ENCODE measurements at places on chromosomes 7 and 10.

DNA sequence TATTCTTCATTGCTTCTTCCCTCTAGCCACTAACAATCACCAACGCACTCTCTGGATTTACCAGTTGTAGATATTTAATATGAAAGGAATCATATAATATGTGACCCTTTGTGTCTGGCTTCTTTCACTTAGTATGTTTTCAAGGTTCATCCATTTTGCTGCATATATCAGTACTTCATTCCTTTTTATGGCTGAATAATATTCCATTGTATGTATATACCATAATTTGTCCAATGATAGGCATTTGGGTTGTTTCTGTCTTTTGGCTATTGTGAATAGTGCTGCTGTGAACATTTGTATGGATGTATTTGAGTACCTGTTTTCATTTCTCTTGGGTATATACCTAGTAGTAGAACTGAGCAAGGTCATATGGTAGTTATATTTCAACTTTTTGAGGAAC is 7.3 kb downstream of the AKAP9 start:
- no peak for DNase-seq

GRCh38 chr10:26550774-26551526 is 112.8 kb downstream of the APBB1IP start:
- DNase-seq: no peak

GRCh38 chr10:69014171-69014570 is 25.6 kb downstream of the KIFBP start:
- DNase-seq: no peak

DNA sequence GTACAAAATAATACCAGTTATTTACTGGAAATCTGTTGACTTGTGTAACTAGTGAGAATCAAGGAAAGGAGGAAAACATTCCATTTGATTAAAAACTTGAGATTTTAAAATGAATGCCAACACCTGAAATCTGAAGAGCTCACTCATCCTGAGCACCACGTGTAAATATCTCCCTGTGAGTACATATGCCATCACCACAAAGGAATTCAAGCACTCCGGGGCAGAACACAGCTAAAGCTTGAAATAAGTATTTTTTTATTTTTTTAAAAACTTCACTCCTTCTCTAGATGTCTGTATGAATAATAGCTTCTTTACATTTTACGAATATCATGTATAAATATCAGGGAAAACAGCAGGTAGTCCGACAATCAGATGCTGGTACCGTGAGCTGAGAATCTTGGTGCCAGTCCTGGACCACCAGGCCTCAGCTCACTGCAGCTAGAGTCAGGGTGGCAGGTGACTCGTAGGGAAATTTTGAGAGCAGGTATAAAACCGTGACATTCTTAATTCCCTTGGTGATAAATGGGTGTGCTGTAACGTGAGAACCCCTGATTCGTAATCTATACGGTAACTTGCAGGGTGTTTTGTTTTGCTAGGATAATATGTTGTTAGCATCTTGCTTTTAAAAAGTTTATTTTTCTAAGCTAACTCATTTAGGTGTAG is 12.7 kb downstream of the LMTK2 start:
- no peak for DNase-seq

GRCh38 chr7:29194594-29195427 is at the start of gene CHN2:
TSS of gene CHN2 (plus strand) at chr7:29194775.
- DNase-seq: peak; percentile 32

DNA sequence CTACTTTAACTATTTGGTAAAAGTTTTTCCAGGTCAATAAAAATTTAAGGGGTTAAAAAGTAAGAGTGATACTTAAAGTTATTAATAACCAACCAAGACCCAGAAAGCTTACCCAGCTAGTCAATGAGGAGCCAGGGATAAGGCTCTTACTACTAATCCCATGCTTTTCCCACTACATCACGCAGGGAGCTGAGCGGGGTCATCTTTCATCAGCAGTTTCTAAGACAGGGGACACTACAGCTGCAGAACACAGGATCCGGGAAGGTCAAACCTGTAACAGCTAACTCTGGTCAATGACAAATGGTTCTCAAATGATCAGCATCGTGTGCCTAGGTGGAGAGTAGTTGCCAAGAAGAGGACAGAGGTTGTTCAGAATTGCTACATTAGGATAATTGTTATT is 65.1 kb downstream of the RSU1 start:
- no peak for DNase-seq

DNA sequence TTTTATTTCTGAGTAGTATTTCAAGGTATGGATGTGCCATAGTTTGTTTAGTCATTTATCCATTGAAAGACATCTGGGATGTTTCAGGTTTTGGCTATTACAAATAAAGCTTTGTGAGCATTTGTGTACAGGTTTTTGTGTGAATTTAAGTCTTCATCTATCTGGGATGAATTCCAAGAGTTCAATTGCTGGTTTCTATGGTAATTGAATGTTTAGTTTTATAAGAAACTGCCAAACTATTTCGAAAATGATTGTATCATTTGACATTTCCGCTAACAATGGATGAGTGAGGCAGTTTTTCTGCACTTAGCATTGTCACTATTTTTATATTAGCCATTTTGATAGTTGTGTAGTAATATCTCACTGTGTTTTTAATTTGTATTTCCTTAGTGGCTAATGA is 99.4 kb downstream of the WDFY4 start:
- DNase-seq: no peak

GRCh38 chr7:23524473-23524872 is 7.3 kb downstream of the TRA2A start:
- no peak for DNase-seq

GRCh38 chr10:128386231-128386630 is 260.0 kb upstream of the MKI67 start:
- DNase-seq: no peak

GRCh38 chr10:9951481-9952257 is 1066.0 kb upstream of the CELF2 start:
- DNase-seq: no peak

- no peak for DNase-seq
These were observed 349 bp upstream of the GNG11 start for GRCh38 chr7:93921186-93921585.

DNA sequence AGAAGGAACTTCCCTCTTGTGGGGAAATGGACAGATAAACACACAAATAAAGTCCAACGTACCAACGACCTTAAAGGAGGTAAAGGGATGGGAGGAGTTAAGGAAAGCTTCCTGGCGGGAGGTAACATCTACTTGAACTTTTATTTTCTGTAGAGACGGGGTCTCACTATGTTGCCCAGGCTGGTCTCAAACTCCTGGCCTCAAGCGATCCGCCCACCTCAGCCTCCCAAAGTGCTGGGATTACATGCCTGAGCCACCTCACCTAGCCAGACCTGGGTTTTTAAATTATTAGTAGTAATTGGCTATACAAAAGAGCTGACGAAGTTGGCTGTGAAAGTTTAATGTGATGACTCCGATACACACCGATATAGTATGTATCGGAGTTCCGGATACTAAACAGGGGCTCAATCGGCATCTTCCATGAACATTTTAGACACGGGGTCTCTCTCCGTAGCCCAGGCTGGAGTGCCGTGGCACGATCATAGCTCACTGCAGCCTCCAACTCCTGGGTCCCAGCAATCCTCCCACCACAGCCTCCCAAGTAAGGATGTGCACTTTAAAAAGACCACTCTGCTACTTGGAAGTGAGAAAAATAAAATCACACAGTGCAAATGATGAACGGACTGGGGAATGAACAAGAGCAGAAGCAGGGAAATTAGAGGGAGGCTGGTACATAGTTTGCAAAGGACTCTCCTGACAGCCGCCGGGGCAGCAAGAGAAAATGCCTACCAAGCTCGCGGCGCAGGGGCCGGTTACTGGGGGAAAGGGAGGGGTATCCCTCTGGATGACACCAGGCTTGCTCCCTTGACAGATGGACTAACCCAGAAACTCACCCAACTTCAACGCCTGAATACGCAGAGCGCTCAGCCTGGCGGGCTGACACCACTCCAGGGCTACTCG is 1.0 kb downstream of the BCL7B start:
- no peak for DNase-seq

GRCh38 chr7:79244482-79244881 is 209.0 kb downstream of the MAGI2 start:
- DNase-seq: no peak

DNA sequence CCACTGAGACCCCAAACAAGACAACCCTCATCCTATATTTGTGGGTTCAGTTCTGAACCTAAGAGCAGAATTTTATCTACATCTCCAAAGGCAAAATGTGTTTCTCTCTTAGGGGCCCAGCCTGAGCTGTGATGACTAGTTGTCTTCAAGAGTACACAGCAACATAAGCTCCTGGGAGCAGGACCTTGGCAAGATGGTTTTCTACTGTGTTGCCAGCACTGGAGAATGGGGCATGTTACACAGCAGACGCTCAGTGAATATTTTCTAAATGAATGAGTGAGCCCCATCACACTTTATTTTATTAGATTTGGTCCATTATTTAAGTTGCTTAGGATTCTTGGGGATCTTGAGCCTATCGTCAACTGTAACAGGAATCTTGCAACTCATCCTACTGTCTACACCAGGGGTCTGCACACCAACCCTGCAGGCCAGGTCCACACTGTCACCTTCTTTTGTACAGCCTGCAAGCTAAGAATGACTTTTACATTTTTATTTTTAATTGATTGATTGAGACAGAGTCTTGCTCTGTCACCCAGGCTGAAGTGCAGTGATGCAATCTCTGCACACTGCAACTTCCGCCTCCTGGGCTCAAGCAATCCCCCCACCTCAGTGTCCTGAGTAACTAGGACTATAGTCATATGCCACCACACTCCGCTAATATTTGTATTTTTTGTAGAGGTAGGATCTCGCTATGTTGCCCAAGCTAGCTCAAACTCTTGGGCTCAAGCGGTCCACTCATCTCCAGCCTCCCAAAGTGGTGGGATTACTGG is 347.1 kb downstream of the FGFR2 start:
- DNase-seq: no peak

DNA sequence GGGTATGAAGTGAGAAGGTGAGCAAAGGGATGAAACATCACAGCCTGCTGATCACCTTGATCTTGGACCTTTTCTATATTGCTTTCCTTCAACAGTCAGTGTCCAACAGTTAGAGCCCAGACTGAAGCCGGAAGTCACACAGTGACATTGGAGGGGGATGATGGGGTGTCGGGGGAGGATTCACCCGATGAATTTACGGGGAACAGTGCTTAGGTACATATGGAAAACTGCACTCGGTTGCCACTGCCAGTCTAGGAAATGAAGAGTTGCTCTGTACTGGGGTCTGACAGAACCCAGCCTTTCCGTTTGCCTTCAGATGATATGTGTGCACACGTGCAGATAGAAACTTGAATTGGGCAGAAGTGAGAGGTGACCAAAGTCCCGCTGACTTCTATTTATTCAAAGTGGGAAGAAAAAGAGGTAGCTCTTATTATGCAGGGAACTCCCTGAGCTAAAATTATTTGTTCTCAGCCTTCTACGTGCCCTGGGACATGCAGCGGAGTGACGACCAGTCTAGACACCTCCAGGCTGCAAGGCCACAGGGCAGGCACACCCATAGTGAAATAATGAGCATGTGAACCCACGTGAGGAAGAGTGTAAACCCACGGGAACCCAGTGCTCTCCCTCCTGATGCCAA is 107.2 kb upstream of the INHBA start:
- DNase-seq: no peak

GRCh38 chr10:14552015-14552414 is 221.3 kb upstream of the FRMD4A start:
- no peak for DNase-seq

DNA sequence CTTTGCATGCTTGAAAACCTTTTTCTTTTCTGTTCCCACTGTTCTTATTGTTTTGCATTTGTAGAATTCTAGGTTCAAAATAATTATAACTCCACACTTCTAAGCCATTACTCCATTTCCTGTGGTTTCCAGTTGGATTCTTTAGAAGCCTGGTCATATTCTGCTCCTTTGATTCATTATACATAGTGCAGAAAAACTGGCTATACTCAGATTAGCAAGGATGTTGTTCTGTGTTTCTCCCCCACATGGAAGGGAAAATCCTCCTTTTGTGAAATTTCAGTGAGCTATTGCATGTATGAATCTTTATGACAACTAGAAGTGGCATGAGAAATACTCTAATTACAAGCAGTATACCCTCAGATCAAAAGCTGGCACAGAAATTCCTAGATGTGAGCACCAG is 79.5 kb downstream of the SLC13A1 start:
- DNase-seq: no peak

DNA sequence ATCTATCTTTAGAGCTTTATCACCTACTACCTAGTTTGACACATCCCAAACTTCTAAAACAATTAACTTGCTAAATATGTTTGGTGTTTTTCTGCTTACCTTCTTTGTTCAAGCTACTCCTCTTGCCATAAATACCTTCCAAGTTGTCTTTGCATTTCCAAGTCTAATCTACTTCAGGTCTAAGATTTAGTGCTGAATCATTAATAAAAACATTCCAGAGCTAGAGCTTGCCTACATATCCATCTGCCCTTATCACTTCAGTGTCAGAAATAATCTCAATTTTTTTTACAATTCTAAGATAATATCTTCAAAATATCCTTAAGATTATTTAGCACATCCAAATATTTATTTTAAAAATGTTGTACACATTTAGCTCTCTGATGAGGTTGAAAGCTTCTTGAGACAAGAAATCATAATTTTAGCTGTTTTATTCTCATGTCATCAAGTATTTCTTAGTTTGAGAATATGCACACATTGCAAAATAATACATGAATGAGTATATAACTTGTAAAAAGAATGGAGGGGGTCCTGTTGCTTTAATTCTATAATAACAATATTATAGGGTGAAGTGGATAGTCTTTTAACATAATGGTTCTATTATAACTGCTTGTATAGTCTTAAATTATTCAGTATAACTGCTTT is 466.3 kb downstream of the SEMA3D start:
- DNase-seq: no peak

DNA sequence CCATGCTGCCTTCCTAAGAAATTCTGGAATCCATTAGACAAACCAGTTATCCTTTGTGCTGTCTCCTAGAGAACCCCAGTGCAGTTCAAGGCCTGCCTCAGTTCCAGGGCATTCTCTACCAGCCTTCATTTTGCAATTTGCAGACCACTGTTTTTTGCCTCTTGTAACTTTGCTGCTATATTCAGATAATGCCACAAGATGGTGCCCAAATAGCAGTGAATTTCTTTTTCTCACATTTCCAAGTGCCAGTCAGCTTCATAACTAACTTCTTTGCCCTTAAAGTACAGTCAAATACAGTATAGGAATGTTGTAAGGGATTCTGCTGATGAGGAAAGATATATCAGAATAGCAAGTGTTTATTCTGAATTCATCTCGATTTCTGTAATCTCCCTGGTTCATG is 25.2 kb downstream of the LOXL4 start:
- no peak for DNase-seq

DNA sequence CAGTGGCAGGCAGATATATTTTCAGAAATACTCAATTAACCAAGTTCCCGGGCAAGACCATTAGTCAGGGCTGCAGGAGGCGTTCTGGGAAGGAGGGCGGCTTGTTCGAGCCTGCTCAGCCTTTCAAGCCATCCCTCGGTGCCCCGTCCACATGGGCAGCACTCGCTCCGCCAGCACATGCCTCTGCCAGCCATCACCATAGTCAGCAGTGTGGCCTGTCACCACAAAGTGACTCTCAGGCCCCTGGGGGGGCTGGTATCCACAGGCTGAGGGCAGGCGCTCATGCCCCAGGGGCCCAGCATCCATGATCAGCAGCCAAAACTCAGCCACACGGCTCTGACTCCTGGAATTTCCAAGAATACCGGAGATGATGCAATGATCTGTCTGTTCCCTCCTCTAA is 81.9 kb downstream of the CHST15 start:
- no peak for DNase-seq

- no peak for DNase-seq
These were observed 155.3 kb upstream of the COBL start for GRCh38 chr7:51471981-51472296.

- no peak for DNase-seq
These were observed 51.6 kb upstream of the IL6 start for GRCh38 chr7:22675421-22675820.
